A549 treated with Mapracorat at 1 μM for 4 hours (cell line): ENCODE measurements at places on chromosomes 7 and 10. TPM values are rescaled to one million over a fixed set of nuclear protein-coding genes. Genes with fewer than 3 reads are reported as not detected.

The PIK3CG gene
- total RNA-seq: not detected in 5 replicates

The ADGRA1 gene
- 0.05 to 0.40 TPM (median 0.14 TPM) in 5 replicates for total RNA-seq

The CYP2C8 gene
- total RNA-seq: 0.08 TPM in 1 of 5 replicates, not detected in the others

The RPEL1 gene
- total RNA-seq: 0.07 TPM in 1 of 5 replicates, not detected in the others

The BEND7 gene
- total RNA-seq: 7.3 to 10.7 TPM (median 10.4 TPM) in 5 replicates
